NCI-H774 (cell line): ENCODE measurements at places on chromosomes 5 and 9.

DNA sequence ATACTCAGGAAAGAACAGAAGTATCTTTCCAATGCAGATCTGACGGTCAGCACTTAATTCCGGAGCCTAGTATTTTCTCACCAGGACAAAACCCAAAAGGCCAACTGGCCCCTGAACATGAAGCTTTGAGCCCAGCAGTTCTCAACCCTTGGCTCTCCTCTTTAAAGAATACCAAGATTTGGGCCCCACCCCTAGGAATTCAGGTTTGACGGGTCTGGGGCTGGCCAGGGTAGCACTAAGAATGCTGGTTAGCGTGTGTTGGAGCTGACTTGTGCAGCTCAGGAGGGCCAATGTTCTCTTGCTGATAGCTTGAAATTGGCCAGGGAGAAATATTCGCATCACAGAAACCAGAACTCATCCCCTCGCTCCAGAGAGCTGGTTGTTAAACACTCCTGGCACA lies 88.3 kb upstream of the PTCH1 start:
- DNase-seq, result no peak

- DNase-seq, result no peak
These were observed 189.0 kb downstream of the SEC61B start for GRCh38 chr9:99411068-99411467.

GRCh38 chr5:137582218-137582617 lies 83.1 kb upstream of the SPOCK1 start:
- DNase-seq, result no peak

DNA sequence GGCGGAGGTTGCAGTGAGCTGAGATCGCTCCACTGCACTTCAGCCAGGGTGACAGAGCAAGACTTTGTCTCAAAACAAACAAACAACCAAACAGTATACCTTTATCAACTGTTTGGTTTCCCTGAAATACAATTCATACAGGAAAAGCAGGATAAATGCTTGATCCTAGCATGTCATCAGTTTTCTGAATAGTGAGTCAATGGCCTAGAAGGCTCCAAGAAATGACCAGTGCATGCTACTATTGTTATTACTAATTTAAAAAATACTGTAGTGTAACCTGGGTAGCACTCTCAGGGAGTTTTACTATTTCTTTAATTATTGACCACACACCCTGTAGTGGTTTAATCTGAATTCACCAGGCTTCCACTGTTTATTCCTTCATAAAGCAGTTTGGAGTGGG lies 101.0 kb upstream of the PTPN3 start:
- DNase-seq, result no peak

GRCh38 chr5:42277293-42277692 lies 145.9 kb upstream of the GHR start:
- DNase-seq, result no peak

- DNase-seq, result no peak
These were observed 1.4 kb downstream of the ZFR start for GRCh38 chr5:32443145-32443540.

GRCh38 chr5:115542086-115542485 lies 2.5 kb downstream of the FEM1C start:
- DNase-seq, result peak; percentile 6

GRCh38 chr5:57174128-57174889 lies 450 bp downstream of the GPBP1 start:
- DNase-seq, result no peak

DNA sequence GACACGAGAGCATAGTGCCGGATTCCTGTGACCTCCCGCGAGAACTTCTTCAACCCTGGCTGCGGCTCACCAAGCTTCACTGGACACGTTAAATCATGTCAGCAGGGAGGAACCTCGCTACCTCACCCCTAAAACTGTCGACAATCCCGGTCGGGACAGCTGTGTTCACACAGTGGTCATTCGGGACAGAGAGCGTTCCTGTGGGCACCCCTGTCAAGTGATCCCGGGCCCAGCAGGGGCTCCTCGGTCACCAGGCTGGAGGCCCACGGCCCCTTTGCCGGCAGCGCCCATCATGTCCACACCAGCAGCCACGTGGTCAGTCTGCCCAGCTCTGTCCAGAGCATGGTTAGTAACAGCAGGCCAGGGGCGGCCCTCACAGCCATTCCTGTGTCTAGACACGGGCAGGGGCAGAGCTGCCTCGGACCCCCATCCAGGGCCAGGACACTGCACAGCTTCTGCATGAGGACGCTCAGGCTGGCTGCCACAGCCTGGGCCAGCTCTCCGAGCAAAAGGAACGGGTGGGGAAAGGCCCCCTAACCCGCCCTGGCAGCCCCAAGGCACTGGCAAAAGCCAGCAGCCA lies 3.5 kb downstream of the INPP5E start:
- no peak for DNase-seq

GRCh38 chr5:1204693-1205242 lies 3.4 kb downstream of the SLC6A19 start:
- DNase-seq, result no peak

GRCh38 chr5:149063896-149064478 lies 1.1 kb upstream of the SH3TC2 start:
- DNase-seq, result no peak

- DNase-seq, result no peak
These were observed 192.9 kb upstream of the SLC27A6 start for GRCh38 chr5:128772356-128772755.

DNA sequence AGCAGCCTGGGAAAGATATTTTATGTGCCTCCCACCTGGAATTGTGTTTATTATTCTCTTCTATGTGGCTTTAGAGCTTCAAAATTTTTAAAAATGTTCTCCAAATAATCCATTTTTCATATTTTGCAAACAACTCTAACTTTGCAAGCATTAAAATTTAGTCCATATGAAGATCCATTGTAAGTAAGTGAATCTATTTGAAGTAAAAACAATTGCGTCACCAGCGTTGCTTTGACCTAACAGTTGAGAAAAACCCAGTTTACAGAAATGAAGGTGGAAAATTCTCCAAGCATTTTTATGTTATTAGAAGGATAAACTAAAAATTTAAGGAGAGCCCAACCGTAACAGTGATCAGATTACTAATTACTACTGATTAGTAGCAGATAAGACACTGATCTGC lies 38.9 kb upstream of the TLX3 start:
- no peak for DNase-seq

DNA sequence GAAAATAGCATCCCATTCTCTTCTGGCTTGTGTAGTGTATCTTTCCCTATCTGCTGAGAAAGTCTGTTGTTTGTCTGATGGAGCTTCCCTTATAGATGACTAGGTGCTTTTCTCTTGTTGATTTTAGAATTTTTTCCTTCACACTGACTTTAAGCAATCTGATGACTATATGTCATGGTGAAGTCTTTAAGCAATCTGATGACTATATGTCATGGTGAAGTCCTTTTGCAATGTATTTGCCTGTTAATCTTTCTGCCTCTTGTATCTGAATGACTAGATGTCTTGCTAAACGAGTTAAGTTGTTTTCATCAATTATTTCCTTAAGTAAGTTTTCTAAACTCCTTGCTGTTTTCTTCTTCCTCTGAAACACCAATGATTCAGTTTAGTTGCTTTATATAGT lies 80.5 kb downstream of the RNF130 start:
- no peak for DNase-seq

GRCh38 chr5:100616291-100616690 lies 81.1 kb downstream of the FAM174A start:
- DNase-seq, result no peak

- DNase-seq, result no peak
These were observed 4.9 kb upstream of the LHX2 start for GRCh38 chr9:124006448-124007361.

GRCh38 chr5:67102708-67103107 lies 93.9 kb downstream of the CD180 start:
- DNase-seq, result no peak
